Stimulated activated CD8-positive, alpha-beta memory T cell treated with anti-CD3 and anti-CD28 coated beads, Interleukin-15, amount 100 ng/mL, for 48 hours (primary cell): ENCODE measurements at places on chromosomes 12 and 14.

- no peak for DNase-seq
Observed at GRCh38 chr14:46323404-46323762, 328.2 kb downstream of the RPL10L start.

DNA sequence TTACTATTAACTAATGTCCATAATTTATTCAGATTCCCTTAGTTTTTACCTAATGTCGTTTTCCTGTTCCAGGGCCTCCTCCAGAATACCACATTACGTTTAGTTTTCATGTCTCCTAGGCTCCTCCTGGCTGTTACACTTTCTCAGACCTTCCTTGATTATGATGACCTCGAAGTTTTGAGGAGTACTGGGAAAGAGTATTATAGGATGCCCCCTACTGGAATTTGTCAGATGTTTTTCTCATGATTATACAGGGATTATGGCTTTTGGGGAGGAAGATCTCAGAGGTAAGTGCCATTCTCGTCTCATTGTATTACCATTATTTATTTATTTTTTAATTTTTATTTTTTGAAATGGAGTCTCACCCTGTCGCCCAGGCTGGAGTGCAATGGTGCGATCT lies 17.7 kb upstream of the C1S start:
- no peak for DNase-seq

DNA sequence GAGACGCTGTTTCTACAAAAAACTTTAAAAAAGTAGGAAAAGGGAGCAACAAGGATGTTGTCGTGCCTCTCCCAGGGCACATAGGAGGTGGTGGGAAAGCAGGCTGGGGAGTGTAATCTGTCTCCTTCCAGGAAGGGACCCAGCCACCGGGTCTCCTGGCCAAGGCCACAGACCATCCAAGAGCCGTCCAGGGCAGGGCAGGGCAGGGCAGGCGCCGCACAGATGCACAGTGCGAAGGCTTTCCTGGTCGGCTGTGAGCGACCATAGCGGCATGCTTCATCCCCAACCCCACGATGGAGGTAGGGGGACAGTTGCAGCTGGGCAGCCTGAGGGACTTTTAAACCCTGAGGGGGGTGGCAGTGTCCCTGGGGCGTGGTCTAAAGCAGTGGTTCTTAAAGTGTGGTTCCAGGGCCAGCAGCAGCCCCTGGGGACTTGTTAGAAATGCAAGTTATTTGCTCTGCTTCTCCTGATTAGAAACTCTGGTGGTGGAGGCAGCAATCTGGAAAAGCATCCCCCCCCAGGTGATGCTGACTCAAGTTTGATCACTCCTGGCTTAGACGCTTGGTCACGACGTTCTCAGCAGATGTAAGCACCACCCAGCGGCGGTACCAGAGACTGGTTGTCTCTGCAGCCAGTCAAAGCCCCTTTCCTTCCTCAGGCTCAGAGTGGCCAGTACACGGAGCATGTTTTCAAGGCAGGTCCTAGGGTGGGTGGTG lies 197.4 kb upstream of the PRMT8 start:
- no peak for DNase-seq

DNA sequence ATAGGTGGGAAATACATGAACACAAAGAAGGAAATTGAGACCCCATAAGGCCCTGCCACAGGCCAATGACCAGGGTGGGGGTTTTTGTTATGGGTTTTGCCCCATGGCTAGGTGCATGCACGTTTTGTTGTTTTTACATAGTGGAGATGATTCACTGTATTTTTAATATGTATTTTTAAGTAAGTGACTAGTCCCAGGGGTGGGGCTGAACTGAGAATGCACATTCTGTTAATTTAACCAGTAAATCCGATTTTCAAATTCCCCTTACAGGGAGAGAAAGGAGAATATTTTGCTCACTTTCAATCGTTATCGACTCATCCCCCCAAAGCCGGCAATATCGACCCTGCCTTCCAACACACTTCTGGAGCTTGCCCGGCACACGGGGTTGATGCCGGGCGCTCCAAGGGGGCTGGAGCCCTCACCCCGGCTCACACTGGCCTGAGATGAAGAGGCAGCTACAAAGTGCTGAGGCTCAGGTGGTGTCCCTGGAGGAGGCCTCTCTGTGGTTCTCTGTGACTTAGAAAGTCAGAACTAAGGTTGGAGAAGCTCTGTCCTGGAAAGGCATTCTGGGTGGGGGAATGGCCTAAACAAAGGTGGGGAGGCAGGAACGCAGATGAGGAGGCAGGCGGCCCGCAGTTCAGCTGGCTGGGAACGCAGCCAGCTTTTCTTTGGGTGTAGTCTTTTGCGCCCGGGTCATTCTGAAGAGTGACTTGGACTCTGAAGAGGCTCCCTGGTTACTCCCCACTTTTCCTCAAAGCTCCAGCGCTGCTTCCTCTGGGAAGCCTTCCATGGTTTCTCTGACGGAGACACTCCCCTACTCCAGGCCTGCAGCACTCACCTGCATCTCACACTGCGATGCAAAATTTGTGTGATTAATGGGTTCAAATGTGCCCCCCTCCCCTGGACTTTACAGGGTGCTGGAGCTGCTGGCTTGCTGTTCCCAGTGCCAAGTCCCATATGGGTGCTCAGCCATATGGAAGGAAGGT lies 50.7 kb upstream of the DLK1 start:
- DNase-seq: no peak

GRCh38 chr12:88519802-88520435 lies 60.4 kb downstream of the KITLG start:
- DNase-seq: no peak

DNA sequence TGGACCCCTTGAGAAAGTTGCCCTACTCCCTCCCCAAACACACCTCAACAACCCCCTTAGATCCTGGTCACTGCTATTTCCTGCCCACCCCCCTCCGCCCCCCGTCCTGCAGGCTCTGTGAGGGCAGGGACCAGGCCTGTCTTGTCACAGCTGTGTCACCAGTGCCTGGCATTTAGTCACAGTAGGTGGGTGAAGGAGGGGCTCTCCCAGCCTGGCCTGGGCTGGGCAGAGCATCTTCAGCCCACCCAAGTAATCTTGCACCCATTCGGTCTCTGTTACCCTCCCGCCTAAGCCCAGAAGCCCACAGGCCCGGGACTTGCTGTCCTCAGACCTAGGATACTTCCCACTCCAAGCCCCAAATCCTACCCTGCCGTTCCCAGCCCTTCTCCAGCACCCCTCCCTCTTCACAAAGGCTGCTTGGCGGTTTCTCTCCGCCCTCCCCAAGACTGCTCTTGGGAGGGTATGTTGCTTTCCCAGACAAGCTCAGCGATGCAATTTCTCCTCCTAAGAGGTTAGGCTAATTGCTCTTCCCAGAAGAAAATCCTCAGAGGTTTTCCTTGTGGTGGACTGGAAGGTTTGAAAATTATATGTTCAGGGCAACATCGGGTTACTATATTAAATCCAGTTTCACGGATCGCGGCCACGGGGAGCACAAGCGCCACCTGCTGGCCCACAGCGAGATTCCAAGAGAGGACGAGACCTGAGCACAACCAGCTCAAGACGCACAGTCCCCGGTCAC lies 50.8 kb upstream of the ZFP36L1 start:
- DNase-seq: peak; percentile 51

GRCh38 chr12:19302100-19302640 lies 137.1 kb upstream of the AEBP2 start:
- DNase-seq: no peak

DNA sequence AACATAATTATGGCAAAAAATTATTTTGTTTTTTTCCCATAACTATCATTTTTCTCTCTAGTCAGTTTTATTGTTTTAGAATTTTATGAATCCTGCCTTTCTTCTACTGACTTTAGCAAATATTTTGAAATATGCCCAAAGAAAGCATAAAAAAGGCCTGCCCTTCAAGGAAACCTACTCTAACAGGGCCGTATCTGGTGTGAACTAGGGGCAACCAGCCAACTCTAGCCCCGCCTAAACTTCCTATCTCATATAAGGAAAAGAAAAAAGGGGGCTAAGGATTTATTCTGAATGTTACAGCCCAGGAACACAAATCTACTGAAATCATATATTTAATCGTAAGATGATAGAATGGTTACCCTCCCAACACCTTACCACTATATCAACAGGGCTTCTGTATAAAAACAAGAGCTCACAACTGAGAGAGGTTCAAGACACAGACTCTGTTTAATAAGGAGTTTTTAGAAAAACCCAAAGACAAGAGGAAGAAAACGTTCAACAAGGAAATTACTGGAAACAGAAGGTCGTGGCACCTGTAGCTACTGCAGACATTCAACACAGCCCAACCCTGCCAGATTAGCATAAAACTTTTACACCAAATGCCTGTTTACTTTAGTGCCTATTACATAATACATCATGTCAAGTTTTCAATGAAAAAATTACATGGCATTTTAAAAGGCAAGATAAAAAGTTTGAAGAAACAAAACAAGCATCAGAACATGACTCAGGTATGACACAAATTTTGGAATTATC lies 12.9 kb upstream of the EPYC start:
- DNase-seq: no peak

DNA sequence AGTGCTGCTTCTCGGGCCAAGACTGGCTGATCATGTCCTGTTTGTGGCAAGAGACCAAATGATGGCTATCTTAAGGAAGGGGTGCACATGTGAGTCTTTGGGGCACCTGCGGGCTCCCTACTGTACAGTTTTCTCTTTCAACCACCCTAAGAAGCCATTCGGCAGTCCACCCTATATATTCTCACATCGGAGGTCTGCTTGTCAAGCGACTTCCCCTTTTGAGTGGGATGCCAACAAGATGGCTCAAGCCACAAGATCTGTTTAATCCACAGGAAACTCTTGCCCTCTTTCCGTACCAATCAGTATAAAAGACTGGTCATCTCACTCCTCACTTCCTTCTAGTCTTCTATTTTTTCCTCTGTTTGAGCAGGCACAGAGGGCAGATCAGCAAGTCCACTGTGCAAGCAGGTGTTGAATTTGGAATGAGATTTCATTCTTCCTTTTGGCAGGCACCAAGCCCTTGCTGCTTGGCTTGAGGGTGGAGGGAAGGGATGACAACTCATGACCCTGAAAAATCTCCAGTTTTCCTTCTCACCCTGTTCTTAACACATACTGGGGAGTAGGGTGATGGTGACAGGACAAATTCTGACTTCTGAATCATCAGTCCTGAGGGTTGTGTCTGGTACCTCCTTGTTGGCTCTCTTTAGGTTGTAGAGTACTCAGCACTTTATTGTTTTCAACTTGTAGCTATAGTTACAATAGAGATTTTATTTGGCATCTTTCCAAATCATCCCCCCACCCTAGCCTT lies 17.6 kb downstream of the LACRT start:
- DNase-seq: no peak

GRCh38 chr14:55038708-55039107 lies 11.7 kb downstream of the SOCS4 start:
- DNase-seq: no peak

- no peak for DNase-seq
Observed at GRCh38 chr14:89957376-89957775, 1.6 kb downstream of the TDP1 start.

GRCh38 chr14:75831952-75832351 lies 149.8 kb downstream of the TGFB3 start:
- no peak for DNase-seq

DNA sequence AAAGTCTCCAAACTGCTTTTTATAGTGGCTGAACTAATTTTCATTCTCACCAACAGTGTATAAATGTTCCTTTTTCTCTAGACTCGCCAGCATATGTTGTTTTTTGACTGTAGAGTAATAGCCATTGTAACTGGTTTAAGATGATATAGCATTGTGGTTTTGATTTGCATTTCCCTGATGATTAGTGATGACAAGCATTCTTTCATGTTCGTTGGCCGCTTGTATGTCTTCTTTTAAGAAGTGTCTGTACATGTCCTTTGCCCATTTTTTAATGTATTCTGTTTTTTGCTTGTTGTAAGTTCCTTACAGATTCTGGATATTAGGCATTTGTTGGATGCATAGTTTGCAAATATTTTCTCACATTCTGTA lies 404.9 kb downstream of the FLRT2 start:
- no peak for DNase-seq

DNA sequence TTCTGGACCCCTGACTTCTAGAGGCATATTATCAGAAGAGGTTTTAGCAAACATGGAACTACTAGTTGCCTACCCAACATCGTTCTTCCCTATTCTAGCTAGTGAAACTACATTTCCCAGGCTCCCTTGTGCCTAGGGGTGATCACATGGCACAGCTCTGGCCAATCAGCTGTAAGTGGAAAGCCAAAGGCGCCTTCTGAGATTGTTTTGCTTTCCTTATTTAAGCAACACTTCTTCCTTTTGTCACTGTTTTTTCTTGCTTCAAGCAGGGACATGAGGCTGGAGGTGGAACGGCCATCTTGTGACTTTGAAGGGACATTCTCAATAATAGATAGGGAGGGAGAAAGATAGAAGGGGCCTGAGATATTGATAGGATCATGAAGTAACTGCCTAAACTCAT lies 136.7 kb downstream of the ZNF664 start:
- DNase-seq: no peak

- peak; percentile 79 for DNase-seq
Observed at GRCh38 chr12:104958001-104958804, at the start of gene SLC41A2. Gene SLC41A2, minus strand, starts transcription at chr12:104958290. Its CDS starts 29,763 bp downstream, at chr12:104928527.

DNA sequence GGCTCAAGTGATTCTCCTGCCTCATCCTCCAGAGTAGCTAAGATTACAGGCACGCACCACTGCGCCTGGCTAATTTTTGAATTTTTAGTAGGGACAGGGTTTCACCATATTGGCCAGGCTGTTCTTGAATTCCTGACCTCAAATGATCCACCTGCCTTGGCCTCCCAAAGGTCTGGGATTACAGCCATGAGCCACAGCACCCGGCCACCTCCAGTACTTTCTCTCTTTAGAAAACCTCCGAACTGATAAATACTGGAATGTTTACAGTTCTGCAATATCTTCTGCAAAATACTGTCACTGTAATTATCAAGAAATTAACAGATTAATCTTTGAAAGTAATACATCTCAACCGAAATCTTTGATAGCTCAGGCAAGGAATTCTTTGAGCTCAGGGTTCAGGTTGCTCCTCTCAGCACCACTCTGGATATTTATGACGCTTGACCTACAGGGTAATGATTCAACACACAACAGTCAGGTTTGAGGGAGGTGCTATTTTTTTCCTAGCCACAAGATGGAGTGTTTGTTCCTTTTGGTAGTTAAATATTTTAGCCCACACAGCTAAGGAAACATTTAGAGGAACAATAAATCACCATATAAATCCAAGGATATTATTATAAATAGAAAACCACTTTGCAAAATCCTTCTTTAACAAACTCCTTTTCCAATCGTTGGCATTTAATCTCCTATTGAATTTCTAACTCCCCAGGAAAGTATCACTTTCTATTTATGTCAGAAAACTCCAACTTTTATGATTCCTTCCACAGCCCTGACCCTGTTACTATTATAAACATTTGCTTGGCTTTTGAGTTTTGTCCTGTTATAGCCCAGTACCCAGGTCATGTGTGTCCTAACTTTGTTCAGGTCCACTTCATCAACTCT lies 48.6 kb upstream of the GTF2A1 start:
- no peak for DNase-seq

DNA sequence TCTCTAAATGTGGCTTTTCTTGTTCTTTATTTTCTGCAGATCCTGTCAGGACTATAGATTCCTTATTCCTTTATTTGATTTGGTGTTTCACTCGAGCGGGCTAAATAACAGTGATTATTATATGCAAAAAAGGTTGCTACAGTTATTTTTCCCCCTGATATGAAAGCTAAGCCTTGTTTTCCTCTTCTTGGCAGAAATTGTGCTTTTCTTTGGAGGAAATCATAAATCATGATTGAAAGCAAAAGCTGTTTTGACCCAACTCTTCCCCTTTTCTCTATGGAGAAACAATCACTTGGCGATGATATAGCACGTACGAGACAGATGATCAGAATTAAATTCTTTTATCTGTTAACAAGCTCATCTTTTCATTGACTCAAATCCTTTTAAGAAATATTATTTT lies 31.4 kb downstream of the PPFIBP1 start:
- no peak for DNase-seq

GRCh38 chr12:122722387-122722786 lies 5.8 kb upstream of the HCAR3 start:
- no peak for DNase-seq

GRCh38 chr14:59868021-59868420 lies 2.6 kb downstream of the RTN1 start:
- no peak for DNase-seq
